ENCODE measurements at places on chromosomes 4 and X. TPM values are rescaled to one million over a fixed set of nuclear protein-coding genes. Genes with fewer than 3 reads are reported as not detected.

Gene HAUS3
- 9.5 TPM for total RNA-seq

Gene GABRG1
- not detected for total RNA-seq

DNA sequence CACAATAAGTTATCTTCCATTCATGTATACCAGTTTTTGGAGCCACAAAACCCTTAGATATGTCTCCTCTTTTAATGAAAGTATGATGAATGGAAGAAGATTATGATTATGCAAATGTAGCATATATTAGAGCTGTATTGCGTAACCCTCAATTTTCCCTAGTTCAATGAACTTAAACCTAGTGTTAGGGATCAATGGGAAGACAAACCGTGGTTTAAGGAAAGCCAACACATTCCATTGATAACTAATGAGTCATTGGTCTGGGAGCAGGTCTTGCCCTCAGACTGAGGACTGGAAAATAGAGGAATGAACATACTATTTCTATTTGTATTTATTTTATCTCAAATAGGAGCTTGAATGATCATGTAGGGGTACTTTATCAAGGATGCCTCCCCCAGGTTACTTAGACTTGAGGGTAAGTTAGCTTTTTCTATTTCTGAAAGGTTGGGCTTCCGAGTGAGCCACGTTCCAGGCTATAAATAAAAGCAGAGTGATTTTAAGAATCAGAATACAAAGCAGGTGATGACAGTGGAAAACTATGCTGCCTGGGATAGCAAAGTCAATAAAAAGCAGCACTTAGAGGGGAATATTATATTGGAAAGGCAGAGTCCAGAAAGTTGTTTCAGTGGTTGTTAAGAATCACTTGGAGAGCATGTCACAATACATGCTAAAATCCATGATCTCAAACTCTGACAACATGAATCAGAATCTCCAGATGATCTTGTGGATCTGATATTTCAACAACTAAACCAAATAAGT lies 356.0 kb downstream of the ADAM29 start:
- no peak overlapping the region for H3K27ac ChIP-seq
- H3K27me3 ChIP-seq, result no peaks in the 10 kb centered on the region
- no peak overlapping the region for H3K4me3 ChIP-seq
- peak; percentile 35 for DNase-seq
- H3K36me3 ChIP-seq, result no peaks in the 10 kb centered on the region

Gene ARMCX1
- not detected for total RNA-seq

Gene DMRTC1
- not detected for total RNA-seq

DNA sequence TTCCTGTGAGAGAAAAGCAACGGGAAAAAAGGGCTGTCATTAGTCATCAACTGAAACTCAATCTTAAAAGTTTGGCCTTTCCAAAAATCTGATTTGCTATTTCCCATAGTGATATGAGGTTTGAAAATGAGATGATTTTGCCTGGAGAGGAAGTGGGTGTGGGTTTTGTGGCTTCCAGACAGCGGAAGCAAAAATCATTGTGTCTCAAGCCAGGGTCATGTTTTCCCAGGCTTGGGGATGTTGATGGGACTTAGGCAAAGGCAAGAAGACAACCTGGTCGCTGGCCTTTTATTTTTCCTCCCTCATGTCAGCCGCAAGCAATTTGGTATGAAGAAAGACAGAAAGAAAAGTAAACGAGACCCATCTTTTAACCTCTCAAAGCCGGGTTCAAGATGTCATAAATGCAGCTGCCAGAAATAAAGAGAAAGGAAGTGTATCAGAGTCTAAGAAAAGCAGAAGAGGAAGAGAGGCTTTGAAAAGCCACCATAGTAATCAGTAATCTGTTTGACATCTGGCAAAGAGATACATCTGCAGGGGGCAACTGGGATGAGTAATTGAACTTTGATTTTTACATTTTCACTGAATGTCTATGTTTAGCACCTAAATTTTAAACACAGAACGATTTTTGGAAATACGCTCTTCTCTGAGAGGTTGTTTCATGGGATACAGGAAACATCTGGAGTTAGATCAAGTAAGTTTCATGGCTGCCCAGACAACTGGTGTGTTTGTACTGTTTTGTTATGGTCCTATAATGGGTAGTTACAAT lies 521.6 kb upstream of the SLIT2 start:
- H3K4me3 ChIP-seq, result no peak overlapping the region
- DNase-seq, result no peak
- no peaks in the 10 kb centered on the region for H3K36me3 ChIP-seq
- H3K4me1 ChIP-seq, result no peaks in the 10 kb centered on the region
- H3K27ac ChIP-seq, result no peak overlapping the region

Gene OTUD6A
- total RNA-seq, result not detected

Gene OCIAD2
- total RNA-seq, result 255 TPM

DNA sequence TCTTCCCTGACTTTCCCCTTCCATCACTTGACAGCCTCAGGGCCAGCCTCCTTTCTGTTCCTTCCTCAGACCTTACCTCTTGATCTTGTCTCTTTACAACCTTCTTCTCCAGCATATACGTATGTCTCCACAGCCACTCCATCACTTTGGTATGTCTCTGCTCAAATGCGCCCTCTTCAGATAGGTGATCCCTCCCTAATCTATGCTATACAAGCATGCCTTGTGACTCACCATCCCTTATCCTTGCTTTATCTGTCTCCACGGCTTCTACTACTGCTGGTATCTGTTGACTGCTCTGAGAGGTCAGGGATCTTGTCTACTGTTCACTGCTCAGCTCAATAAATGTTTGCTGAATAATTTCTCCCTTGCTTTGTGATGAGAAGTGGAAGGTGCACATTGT lies 9.0 kb downstream of the ARAP2 start:
- H3K27ac ChIP-seq, result no peak overlapping the region
- H3K36me3 ChIP-seq, result no peaks in the 10 kb centered on the region
- H3K27me3 ChIP-seq, result no peaks in the 10 kb centered on the region
- DNase-seq, result peak; percentile 66
- H3K4me1 ChIP-seq, result peaks cover 6% of the 10 kb centered on the region

DNA sequence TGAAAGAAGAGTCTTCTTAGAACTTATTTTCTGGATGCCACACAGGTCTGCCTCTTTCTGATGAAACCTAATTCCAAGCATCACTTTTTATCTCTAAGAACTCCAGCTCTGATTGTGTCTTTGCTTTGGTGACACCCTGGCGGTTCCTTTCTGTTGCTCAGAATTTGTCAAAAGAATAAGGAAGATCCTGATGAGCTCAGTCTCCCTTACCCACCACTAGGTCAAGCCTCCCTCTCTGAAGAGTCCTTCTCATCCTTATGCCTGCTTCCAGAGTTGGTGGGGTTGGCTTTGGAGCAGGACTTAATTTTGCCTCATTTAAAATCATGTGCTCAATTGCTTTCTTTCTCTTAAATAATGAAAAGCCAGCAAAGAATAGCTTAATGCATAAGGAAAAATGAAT lies 31.5 kb upstream of the RPL34 start:
- no peaks in the 10 kb centered on the region for H3K36me3 ChIP-seq
- DNase-seq, result no peak
- no peaks in the 10 kb centered on the region for H3K27me3 ChIP-seq
- H3K4me3 ChIP-seq, result no peak overlapping the region

Gene RHOXF2B
- not detected for total RNA-seq

DNA sequence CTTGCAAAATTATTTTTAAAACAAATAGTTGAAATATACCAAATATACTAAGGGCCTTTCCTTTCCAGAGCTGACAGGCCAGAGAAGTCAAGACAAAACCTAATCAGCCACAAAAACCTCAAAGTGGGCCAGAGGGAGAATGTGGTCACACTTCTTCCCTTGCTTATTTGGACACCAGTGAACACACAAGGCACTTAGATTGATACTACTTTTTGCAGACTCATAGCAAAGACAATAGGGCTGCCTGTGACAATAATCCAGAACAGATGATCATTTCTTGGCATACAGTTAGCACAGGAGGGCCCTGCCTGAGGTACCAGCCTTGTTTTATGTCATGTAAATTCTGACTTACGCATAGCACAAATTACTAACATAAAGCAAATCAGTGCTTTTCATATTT lies 215.7 kb upstream of the NEIL3 start:
- H3K27me3 ChIP-seq, result no peaks in the 10 kb centered on the region
- no peak for DNase-seq

- H3K36me3 ChIP-seq, result no peaks in the 10 kb centered on the region
- no peaks in the 10 kb centered on the region for H3K27me3 ChIP-seq
- H3K4me1 ChIP-seq, result no peaks in the 10 kb centered on the region
- H3K4me3 ChIP-seq, result no peak overlapping the region
Measured at GRCh38 chr4:94304365-94304971, 38.2 kb downstream of the HPGDS start.

DNA sequence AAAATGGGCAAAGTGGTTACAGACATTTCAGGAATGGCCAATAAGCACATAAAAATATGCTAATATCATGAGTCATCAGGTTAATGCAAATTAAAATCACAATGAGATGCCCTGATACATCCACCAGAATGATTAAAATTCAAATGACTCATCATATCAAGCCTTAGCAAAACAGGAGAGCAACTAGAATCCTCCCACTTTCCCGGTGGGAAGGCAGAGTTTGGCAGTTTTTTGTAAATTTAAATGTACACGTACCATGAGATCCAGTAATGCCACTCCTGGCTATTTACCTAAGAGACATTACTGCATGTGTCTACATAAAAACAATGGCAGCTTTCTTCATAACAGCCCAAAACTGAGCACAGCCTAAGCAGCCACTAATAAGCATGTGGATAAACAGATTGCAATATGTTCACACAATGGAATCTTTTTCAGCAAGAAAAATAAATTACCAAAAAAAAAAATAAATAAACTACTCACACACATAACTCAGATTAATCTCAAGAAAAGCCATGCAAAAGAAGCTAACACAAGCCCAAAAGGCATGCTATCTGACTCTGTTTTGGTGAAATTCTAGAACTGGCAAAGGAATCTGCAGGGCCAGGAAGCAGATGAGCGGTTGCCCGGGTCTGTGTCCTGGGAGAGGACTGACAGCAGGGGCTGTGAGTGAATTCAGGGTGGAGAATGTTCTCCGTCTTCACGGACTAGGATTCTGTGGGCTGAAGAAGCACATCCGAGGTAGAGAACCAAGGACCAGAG lies 48.8 kb downstream of the AFAP1 start:
- DNase-seq, result peak; percentile 75
- H3K4me1 ChIP-seq, result peaks cover 34% of the 10 kb centered on the region
- peaks cover 11% of the 10 kb centered on the region for H3K36me3 ChIP-seq
- H3K27ac ChIP-seq, result peak overlapping the region; percentile 71

GRCh38 chr4:30721185-30722091 lies 1.3 kb downstream of the PCDH7 start:
- peak overlapping the region; percentile 79 for H3K4me3 ChIP-seq
- H3K36me3 ChIP-seq, result no peaks in the 10 kb centered on the region
- DNase-seq, result peak; percentile 14
- no peak overlapping the region for H3K27ac ChIP-seq
- peaks cover 10% of the 10 kb centered on the region for H3K4me1 ChIP-seq
- no peaks in the 10 kb centered on the region for H3K27me3 ChIP-seq

Gene ADGRG2
- total RNA-seq, result 1.4 TPM

DNA sequence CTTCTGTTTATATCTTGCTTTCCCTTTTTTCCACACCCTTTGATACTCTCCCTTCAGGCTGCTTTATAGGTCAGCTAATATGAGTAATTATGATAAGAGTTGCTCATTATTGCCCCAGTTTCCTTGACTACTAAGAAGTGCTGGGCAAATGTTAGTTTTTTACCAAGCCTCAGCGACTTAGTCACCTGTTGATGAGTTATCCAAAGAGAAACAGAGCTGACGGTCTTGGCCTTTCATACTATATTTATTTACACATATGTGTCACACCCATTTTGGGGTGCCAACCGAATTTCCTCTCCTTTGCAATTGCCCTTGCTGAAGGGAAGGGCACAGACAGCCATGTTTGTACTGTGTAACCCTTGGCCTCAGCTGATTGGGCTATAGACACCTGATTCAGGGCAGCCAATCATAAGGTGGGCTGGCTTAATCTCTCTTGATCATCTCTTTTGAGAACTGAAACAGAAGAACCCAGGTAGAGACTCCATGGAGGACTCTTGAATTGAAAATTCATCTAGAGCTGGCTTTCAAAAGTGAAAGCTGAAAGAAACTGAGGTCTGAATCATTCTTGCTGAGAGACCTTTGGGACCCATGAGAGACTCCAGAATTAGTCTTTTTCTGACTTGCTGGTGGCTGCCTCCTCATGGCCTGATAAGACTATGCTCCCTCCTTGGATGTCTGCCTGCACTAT lies 111.7 kb upstream of the RPS6KA3 start:
- peak; percentile 92 for DNase-seq
- H3K4me3 ChIP-seq, result peak overlapping the region; percentile 24
- H3K36me3 ChIP-seq, result no peaks in the 10 kb centered on the region
- H3K4me1 ChIP-seq, result peaks cover 49% of the 10 kb centered on the region
- H3K27ac ChIP-seq, result peak overlapping the region; percentile 78

Gene DCAF4L1
- 0.63 TPM for total RNA-seq

Gene CCDC110
- total RNA-seq, result not detected

GRCh38 chr4:14303856-14304255 lies 676.3 kb upstream of the BOD1L1 start:
- no peak overlapping the region for H3K4me3 ChIP-seq
- DNase-seq, result no peak
- no peaks in the 10 kb centered on the region for H3K36me3 ChIP-seq
- H3K4me1 ChIP-seq, result no peaks in the 10 kb centered on the region
- no peak overlapping the region for H3K27ac ChIP-seq
- no peaks in the 10 kb centered on the region for H3K27me3 ChIP-seq

DNA sequence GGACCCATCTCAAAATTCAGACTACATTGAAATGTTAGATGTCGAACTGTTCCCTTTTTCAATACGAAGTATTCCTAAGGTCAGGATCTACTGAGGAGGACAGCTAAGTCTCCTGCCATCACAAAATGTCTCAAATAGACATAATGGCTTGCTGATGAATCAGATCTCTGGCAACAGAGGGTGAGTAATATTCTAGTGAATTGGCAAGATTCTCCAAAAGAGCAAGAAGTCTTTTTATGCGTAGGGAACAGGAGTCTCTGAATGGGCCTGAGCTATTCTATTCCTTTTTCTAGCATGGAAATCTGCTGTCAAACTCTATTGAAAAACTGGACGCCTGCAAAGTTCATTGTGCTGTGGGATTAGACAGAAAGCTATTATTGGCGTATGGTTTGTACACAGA lies 145.4 kb downstream of the FNIP2 start:
- no peak overlapping the region for H3K27ac ChIP-seq
- H3K27me3 ChIP-seq, result no peaks in the 10 kb centered on the region
- DNase-seq, result peak; percentile 79
- no peaks in the 10 kb centered on the region for H3K36me3 ChIP-seq

Gene IL13RA2
- total RNA-seq, result 3.4 TPM

Gene PABPC1L2A
- total RNA-seq, result not detected

Gene NPY5R
- not detected for total RNA-seq

Gene GLOD5
- not detected for total RNA-seq

DNA sequence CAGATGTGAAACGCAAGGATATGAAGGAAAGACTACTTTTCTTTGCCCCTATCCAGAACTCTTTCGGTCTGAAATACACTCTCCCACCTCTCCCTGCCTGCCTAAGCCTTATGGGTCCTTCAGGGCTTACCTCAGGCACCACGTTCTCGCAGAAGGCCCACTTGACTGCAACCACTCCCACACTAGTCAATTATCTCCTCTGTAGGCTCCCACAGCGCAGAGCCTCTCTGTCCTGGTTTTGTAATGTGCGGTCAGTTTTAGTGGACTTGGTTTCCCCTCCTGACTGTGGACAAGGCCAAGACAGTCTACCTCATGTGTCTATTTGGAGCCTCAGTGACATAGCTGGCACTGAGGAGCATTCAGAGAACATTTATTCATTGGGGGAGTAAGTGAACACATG lies 11.1 kb downstream of the CNGA2 start:
- no peak overlapping the region for H3K4me3 ChIP-seq
- no peaks in the 10 kb centered on the region for H3K4me1 ChIP-seq
- no peak overlapping the region for H3K27ac ChIP-seq
- no peaks in the 10 kb centered on the region for H3K27me3 ChIP-seq
- no peaks in the 10 kb centered on the region for H3K36me3 ChIP-seq

- no peak for DNase-seq
- no peaks in the 10 kb centered on the region for H3K4me1 ChIP-seq
- no peak overlapping the region for H3K4me3 ChIP-seq
- peaks cover 23% of the 10 kb centered on the region for H3K36me3 ChIP-seq
- no peaks in the 10 kb centered on the region for H3K27me3 ChIP-seq
Measured at GRCh38 chrX:134482371-134482770, 22.4 kb downstream of the HPRT1 start.

All from PC-3 (cell line).